WTC11 (cell line): ENCODE measurements at places on chromosomes 6 and 20.
A peak's percentile ranks its signal among the peaks of the same experiment; 100 is the strongest.

GRCh38 chr6:53717566-53717965, 52.0 kb upstream of the KLHL31 start:
- no peak for DNase-seq

DNA sequence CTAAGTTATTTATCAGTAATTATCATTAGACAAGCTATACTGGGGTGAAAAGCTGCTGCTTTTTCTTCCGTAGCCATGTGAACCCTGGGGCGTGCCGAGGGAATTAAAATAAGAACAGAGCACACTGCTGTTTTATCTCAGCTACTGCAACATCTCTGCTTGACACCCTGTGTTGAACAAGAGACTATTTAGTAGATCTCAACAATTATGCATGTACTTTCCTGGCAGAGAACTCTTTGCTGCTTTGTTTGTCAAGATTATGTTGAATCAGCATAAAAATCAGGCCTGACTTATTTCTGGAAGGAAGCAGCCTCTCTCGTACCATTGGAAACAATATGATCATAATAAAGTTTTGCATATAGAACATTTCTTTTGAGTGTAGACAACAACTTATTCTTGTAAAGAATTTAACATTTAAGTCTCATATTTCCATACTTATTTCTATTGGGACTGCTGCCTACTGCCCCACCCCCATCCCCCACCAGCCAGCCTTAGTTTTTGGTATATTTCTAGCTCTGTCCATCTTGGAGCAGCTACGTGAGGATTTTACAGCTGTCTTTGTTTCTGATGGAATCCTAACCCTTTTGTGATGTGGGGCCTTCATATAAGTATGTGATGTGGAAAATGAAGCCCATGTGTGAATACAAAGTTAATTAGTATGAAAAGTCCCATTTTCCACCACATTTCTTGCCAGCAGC, 1011.4 kb downstream of the KIF16B start:
- no peak for DNase-seq

DNA sequence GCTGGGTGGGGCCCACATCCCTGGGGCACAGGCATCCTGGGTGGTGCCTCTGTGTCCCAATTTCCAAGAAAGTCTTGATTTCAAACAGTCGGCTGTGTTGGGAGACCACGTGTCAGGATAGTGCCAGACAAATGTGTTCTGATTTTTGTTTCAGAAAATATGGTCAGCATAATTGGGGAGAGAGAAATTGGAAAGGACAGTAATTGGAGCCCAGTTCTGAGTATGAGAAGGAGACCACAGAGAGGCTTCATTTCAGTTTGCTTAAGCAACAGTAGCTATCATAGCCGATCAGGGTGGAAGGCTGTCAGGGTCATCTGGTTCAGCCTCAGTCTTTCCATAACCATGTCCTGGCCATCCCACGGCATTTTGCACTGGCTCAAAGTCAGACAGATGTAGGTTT, 220.7 kb downstream of the CDC5L start:
- no peak for DNase-seq

GRCh38 chr20:43691928-43692524, 25.1 kb downstream of the MYBL2 start:
- DNase-seq, result peak; percentile 70

DNA sequence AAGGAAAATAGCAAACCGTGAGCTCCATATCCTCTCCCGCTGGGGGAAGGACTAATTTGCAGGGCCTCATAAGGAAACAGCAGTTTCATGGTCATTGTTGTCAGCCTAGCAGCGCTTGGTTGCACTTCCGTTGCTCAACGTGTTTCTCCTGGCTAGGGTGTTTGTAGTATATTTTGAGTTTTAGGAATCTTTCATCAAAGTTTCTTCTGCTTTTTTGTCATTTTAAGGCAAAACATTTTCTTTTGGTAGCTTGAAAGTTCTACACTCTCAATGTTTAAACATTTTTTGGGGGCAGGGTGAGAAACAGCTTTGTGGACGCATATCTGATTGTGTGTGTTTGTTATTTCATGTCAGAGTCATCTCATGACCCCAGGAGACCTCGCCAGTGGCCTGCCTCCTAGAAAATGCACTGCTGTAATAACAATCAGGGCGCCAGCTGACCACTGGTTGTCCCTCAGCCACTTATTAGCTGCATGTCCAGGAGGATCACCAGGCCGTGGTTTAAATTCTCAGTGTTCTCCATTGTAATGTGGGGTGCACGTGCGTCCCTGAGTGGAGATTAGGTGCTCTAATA, 20.6 kb downstream of the JARID2 start:
- no peak for DNase-seq

DNA sequence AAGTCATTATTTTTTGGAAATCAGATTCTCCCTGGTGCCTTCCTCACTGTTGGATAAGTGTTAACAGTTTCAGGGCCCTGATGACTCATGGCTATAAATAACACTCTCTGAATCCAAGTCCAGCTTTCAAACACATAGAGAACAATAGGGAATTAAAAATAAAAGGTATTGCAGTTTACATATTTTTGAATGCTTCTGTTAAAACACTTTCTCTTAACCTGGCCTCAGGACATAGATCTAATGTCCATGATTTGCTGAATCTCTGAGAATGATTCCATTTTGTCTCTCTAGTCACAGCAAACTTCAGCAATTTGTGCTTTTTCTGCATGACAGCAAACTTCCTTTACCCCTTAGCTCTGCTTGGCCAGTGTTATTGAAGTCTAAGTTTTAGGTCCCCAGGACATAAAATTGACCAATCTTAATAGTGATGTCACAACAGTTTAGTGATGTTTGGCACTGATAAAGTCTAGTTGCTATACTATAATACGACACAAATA, 1192.4 kb upstream of the CITED2 start:
- no peak for DNase-seq

DNA sequence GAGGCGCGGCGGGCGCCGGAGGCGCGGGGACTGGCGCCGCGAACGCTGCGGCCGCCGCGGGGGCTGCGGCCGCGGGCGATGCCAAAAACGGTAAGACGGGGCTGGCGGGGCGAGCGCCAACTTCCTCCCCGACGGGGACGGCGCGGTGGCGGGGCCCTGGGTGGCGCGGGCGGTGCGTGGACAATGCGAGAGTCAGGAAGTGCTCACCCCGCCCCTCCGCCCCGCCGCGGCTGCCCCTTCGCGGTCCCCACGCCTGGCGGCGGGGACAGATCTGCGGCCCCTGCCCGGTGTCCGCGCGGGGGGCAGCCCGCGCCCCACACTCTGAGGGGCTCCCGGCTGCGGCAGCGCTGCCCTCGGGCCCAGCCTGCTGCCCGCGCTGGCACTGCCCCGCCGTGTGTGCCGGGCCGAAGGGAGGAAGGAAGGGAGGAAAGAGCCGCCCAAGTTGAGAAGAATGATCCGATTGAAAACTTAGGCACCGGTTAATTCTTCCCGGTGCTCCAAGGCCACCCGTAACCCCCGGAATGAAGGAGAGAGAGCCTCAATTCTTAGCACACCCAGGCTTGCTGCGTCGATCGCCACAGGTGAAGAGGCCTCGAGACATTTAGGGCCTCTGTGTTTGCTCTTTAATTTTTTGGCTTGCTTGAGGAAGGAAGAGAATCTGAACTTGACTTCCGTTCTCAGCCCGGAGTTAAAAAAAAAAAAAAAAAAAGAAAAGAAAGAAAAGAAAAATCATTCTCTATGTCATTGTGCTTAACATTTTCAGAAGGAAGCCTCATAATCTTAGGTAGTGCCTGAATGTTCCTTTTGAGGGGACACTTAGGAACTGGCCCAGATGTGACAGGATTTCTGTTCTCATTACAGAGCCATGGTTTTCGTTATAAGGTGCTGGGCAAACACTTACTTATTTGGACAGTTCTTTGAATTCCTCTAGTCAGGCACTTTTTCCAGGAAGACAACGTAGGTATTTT, 982 bp downstream of the HECA start:
- DNase-seq, result peak; percentile 29

DNA sequence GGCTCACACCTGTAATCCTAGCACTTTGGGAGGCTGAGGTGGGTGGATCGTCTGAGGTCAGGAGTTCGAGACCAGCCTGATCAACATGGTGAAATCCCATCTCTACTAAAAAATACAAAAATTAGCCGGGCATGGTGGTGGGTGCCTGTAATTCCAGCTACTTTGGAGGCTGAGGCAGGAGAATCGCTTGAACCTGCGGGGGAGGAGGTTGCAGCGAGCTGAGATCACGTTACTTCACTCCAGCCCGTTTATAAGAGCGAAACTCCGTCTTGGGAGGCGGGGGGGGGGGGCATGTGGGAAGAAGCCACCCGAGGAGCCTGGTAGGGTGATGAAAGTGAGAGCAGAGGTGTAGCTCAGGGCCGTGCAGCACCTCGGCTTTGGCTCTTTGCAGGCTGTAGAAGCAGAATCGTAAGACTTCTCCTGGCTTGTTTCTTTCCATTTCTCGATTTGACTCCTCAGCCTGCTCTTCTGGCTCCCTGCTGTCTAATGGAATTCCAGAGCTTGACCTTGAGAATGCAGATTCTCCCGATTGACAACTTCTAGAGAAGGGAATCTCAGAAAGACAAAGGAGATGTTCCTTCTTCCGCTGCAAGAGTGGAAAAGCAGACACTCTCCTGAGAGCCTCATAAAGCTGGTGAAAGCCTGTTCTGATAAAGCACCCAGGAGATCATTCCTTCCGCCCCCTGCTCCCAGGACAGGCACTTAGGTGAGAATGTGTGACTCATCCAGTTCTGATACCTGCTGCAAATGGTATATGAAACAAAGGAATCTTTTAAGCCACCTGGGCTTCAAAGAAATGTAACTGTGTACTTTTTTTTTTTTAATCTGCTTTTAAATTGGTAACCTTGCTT, 26.0 kb upstream of the PPP1R16B start:
- peak; percentile 45 for DNase-seq

DNA sequence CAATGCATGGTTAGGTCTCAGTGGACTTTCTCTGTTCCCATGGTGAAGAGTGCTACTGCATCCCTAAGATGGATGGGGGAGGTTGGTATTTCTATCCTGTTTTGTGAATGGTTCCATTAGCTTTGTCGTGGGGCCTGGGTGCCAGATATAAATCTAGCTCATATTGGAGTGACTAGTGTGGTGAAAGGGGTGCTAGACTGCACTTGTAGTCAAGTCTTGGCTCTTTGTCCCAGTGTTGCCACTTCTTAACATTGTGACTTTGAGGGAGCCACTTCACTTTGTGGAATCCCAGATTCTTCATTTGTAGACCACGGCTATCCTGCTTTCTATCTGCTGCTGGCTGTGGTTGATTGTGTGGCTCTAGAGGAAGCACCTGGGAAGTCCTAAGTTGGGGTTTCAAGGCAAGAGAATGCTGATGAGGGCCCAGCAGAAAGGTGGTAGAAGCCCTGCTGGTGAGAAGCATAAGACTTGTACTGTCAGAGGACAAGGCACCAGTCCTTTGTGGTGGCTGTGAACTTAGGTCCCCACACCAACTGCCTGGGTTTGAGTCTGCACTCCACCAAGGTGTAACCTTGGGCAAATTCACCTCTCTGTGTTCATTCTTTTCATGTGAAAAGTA, 44.1 kb downstream of the VAPB start:
- DNase-seq, result no peak

GRCh38 chr6:8195040-8195713, 92.8 kb upstream of the EEF1E1 start:
- DNase-seq, result peak; percentile 36

- no peak for DNase-seq
Measured at GRCh38 chr6:157120534-157121232, 202.6 kb downstream of the TMEM242 start.

DNA sequence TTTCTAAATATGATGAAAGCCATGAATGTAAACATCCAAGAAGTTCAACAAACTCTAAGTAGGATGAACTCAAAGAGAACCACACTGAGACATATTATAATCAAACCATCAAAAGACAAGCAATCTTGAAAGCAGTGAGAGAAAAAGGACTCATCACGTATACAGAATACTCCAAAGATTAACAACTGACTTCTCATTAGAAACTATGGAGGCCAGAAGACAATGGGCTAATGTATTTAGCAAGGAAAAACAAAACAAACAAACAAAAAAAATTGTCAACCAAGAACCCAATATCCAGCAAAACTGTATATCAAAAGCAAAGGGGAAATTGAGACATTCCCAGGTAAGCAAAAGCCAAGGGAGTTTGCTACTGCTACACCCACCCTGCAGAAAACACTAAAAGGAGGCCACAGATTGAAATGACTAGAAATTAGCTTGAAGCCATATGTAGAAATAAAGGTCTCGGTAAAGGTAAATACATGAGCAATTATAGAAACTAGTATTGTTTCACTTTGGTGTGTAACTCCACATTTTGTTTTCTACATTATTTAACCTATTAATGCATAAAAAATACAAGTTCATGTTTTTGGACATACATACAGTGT, 301.1 kb upstream of the QKI start:
- DNase-seq, result no peak

- no peak for DNase-seq
Measured at GRCh38 chr6:1708122-1708521, 98.4 kb downstream of the FOXC1 start.

DNA sequence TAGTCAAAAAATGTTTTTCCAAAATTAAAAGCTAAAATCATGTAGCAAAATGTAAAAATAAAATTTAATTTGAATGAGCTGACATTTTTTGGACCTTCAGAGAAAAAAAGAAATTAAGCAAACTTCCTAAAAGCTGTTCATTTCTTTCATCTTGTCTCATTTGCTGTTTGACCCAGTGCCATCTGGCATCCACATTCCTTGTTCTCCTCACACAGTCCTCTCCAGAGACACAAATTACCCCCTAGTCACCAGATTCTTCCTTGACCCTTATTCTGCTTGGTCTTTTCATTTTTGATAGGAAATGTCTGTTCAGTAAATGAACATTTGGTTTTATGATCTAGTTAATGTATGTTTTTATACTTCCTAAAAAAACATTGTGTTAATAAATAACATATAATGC, 55.2 kb downstream of the HDDC2 start:
- no peak for DNase-seq

GRCh38 chr20:46681032-46681854, 8.0 kb downstream of the TP53RK start:
- DNase-seq, result peak; percentile 81
